ENCODE measurements at places on chromosomes 7 and 10.

DNA sequence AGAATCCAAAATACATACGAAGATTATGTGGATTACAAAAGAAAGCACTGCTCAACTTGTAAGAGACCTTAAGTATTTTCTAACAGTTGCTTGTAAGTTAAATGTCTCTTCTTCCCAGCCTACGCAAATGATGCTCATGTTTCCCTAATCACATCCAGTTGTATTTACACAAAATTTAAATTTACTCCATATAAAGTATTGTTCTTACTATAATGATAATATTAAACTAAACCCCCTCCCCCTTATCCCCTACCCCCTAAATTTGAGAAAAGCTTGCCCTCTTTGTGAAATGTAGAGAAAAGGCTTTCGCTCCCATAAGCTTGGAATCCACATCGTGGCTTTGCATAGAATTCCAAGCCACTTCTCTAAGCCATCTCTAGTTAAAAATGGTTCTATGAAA, 29.4 kb downstream of the ANKMY2 start:
- DNase-seq = no peak

GRCh38 chr7:141754939-141755338, 9.0 kb upstream of the TAS2R3 start:
- DNase-seq = peak; percentile 33

- DNase-seq = peak; percentile 97
These were observed at the start of gene DHTKD1 for GRCh38 chr10:12068449-12069269. DHTKD1 (plus strand) TSS chr10:12068954; CDS start chr10:12069034, 80 bp downstream.

DNA sequence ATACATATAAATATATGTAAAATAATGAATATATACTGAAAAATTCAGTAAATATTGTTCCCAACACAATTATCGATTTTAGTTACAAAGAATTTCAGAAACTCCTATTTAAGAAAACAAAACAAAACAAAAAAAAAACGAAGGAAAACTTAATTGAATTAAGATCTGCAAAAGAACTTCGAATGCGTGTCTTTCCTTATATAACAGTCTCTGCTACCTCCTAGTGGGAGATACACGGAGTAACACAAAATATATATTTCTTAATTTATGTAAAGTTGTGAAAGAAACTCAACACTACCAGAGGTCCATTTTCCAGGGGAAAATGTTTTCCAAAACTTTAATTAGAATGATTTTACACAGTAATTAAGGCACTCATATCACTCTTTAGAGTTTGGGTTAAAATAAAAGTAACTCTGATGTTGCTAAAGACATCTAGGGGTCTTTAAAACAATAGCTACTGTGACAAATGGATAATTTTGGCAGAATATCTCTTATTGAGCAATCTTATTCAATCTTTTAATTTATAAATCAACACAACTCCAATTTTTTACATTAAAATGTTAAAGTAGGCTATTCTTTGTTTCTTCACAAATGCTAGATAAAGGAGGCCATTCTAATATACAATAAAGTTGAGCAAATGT, 41.6 kb downstream of the NEBL start:
- peak; percentile 36 for DNase-seq

DNA sequence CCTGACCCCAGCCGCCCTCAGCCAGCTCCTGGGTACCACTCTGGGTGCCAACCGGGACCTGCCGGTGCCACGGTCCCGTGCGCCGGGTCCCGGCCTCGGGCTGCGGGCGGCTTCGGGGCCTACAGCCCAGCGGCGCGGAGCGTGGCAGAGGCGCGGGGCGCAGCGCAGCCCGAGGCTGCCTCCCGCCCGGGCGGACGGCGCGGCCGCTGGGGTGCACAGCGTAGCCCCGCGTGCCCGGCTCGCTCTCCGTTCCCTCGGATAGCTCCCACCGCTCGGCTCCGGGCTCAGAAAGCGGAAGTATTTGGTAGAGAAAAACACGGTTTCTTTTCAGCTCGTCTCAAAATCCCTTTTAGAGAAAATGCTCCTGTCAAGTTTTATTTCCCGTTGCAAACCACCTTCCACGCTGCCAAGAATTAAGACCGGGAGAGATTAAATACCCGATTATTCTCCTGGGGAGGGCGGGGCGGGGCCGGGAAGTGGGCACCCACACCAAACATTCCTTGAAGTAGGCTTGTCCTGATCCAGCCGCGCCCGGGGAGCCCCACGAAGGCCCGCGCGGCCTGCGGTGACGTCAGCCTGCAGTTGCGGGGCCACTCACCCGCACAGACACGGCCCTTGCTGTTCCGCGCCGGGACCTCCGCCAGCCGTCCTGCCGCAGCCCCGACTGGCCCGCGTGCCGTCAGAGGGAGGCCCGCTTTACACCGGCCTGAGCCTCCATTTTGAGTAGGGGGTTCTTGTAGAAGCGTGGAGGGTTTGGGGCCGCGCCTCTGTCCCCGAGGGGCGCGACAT, 7.2 kb downstream of the HOXA13 start:
- no peak for DNase-seq

- no peak for DNase-seq
These were observed 419.9 kb downstream of the ARL4A start for GRCh38 chr7:13107291-13107690.

DNA sequence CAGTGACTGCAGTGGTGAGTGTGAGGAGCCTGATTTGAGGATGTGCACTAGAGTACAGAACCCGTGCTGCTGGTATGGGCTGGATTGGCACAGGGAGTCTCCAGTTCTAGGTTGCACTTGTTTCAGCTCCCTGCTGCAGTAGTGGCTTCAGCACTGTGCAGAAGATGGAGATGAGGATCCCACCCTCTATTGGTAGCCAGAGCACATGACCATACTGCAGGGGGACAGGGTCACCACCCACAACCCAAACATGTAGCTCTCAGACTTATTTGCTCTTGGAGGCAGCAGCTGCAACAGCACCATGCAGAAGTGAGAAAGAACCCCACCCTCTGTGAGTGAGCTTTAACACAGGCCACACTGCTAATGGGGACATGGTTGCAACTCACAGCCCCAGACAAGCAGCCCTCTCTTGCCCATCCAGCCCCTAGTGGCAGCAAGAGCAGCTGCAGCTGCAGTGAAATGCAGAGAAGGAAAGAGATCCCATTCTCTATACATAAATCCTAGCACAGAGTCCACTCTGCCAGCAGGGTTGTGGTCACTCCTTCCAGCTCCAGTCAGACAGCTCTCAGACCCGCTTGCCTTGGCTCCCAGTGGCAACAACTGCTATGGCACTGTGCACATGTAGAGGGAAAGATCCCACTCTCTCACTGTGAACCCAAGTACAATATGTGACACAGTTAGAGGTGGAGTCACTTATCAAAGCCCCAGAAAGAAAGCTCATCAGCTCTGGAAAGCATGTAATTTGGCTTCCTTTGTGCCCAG, 51.4 kb upstream of the SCIN start:
- peak; percentile 20 for DNase-seq

GRCh38 chr7:69426705-69427104, 171.6 kb upstream of the AUTS2 start:
- no peak for DNase-seq

GRCh38 chr7:351681-352480, 61.9 kb downstream of the FOXL3 start:
- DNase-seq = no peak

GRCh38 chr7:25371972-25372371, 143.7 kb upstream of the NPVF start:
- no peak for DNase-seq

DNA sequence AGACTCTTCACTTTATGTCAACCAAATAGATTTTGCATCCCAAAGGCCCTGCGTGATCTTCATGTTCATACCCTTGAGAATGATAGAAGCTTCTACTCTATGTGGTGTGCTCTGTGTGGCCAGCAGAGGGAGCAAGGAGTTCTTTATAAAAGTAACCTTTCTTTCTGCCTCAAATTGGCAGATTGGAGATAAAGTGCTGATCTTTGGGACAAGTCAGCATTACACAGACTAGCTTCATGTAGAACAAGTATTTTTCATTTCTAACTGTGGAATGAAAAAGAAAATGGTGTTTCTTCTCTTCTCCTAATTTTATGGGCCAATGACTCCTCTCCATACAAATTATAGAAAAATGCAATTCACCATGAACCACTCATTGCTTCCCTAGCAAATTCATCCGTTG, 1214.1 kb downstream of the SORCS1 start:
- DNase-seq = peak; percentile 10

GRCh38 chr10:14074062-14074884, 256.5 kb downstream of the FRMD4A start:
- DNase-seq = peak; percentile 65

DNA sequence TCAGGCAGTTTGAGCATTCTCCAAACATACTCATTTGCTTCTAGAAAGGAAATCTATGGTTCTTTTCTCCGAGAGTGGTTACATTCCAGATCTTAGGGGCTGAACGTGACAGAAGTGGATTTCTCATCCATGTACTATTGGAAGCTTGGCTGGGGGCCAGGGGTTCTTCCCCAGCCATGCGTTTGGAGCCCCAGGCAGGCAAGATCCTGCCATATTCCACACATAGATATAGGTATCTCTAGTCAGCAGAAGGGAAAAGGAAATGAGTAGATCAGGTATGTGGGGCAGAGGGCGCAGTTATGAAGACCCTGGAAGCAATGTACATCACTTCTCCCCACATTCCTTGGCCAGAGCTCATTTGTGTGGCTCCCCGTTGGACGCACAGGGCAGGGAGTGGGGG, 299.8 kb downstream of the CCDC3 start:
- no peak for DNase-seq

DNA sequence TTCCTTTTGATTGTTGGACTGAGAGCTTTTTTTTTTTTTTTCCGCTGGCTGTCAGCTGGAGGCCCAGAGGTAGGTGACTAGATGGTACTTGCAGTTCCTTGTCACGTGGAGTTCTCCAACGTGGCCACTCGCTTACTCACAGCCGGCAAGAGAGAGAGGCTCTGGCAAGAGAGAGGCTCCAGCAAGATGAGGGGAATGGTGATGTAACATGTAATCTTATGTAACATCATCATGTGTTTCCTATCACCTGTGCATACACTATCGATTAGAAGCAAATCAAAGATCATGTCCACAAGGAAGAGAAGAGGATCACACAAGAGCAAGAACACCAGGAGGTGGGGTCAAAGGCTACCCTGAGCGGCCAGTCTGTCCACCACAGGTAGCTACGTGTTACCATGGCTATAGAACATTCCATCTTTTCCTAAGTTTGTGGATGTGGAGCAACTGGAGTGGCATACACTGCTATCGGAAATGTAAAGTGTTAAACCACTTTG, 4.0 kb upstream of the BORCS7 start:
- DNase-seq = no peak
